Dermis blood vessel endothelial cell (primary cell): ENCODE measurements at places on chromosomes 4 and X. TPM values are rescaled to one million over a fixed set of nuclear protein-coding genes. Genes with fewer than 3 reads are reported as not detected.

DNA sequence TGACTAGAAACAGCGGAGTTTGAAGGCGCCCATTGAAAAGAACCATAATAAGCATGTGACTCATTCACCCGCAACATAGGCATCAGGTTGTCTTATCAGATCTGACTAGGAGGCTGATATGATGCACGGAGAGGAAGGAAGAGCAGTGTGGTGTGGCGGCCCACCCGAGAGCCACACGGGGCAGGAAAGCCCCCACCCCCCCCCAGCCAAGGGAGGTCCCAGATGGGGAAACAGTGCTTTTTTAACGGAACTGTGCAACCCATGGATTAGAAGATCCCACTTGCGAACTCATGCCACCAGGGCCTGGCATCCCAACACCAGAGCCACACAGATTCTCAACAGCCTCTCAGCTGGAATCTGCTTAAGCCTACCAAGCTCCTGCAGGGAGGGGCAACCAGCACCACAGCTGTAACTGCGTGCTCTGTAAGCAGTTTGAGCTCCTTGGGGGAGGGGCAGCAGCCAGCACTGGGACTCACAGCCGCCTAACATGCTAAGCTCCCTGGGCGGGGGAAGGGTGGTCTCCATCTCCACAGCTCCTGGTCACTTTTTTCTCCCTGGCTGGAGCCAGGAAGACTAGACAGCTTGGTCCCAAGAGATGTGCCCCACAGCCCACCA, 466.2 kb downstream of the PDGFC start:
- no peak for DNase-seq

DNA sequence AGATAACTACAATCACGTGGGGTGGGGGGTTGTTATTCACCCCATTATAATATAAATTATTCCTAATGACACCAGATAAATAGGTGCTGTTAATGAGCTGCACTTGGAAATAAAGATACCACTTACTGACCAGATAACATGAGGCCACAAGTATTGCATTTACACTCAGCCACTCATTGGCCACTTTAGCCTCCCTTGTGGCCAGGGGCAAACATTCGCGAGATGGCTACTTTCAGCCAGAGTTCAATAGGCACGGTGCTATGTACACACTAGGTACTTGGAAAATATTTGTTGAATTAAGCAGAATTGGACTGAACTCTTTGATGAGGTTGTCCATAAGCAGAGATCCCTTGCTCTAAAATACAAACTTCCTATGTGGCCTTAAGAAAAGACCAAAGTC, 713.7 kb upstream of the TENM3 start:
- DNase-seq, result no peak

- no peak for DNase-seq
Observed at GRCh38 chrX:151938172-151938571, 25.5 kb downstream of the MAGEA4 start.

DNA sequence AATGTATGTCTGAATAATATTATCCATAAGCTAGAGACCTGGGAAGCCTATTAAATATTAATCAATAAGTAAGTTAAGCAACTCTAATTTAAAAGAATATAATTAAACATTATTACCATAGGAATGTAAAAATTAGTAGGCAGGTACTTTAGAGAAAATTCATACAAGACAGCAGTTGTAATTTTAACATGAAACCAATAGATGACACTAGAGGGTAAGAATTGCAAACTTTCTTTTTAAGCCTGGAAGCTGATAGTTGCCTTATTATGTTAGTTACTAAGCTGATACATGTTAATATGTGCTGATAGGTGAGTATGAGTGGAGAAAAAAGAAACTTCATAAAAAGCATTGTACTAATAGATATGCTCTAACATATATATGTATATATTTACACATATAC, 1157.4 kb downstream of the FAM133A start:
- DNase-seq, result no peak

Gene LUZP4
- not detected in 2 replicates for total RNA-seq

GRCh38 chr4:37982736-37983135, 22.5 kb downstream of the PTTG2 start:
- DNase-seq, result no peak

DNA sequence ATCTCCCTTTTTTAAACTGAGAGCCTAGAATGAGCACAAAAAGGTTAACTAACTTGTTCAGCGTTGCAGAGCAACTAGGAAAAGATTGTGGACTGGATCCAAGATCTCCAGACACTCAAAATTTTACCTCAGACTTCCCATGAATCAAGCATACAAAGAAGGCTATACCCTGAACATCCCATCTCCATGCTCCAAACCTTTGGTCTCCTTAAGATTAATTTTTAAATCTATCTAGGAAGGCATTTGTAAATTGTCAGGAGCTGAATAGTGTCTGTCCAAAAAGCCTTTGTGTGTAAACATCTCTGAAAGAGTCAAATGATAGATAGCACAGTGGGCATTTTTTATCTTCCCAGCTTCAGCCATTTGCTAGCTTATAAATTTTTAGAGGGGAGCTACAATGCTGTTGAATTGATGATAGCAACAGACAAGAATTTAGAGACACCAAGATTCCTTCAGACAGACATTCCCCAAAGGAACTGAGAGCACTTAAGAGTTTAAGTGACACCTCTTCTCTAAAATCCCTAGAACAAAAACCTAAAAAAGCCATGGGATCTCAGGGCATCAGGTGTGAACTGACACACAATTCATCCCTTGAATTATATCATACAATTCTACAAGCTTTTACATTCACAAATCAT, 480.8 kb upstream of the FAM241A start:
- no peak for DNase-seq

DNA sequence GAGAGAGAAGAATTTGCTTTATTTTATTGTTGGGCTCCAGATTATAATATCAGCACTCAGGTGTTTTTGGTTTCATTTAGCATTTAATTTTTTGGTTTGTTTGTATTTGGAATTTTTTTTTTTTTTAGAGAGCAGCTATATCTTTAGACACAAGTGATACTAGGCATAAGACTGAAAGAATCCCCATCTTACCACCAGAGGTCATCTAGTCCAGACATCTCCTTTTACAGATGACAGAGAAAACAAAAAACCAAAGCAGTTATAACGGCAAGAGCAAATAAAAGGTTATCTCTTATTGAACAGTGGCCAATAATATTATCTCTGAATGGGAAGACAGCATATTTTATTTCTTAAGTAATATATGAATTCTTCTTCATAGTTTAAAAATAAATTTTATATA, 22.8 kb downstream of the USP38 start:
- peak; percentile 46 for DNase-seq

DNA sequence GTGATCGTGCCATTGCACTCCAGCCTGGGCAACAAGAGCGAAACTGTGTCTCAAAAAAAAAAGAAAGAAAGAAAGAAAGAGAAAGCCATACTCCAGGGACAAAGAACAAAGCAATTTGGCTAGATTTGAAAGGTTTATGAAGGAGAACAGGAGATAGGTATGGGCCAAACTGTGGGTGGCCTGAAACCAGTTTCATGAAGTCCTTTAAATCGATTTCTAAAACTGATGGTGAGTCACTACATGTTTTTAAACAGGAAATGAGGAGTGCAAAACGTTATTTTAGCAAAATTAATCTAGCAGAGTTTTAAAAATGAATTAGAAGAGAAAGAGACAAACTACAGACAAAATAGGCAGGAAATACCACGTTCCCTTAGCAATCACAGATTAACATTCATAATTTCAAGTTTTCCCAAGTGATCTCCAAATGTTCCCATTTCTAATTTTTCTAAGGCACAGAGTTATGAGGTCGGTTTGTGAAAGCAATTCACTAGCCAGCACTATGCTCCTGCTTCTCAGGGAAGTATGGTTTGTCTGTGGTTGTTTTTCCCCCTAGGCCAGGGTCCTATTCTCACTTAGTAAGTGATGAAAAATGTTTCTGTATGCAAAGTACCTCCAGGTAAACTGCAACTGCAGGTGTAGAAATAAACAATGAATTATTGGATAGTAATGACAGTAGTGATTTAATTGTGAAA, 190.6 kb downstream of the PPP3CA start:
- no peak for DNase-seq

DNA sequence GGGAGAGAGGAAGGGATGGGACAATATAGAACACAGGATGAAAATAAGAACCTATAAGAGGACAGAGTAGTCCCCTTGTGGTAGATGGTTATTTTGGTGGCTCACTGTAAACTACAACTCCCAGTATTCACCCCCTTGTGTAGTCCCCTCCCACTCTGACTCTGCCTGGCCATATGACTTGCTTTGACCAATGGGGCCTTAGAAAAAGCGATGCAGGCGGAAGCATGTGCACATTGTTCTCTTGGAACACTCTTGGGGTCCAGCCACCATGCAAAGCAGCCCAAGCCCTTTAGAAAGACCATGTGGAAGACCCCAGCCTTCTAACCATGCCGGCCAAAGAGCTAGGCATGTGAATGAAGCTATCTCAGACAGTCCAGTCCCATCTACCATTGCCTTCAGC, 415.0 kb downstream of the BCOR start:
- no peak for DNase-seq

Gene ATP1B4
- not detected in 2 replicates for total RNA-seq

Gene DGAT2L6
- not detected in 2 replicates for total RNA-seq

DNA sequence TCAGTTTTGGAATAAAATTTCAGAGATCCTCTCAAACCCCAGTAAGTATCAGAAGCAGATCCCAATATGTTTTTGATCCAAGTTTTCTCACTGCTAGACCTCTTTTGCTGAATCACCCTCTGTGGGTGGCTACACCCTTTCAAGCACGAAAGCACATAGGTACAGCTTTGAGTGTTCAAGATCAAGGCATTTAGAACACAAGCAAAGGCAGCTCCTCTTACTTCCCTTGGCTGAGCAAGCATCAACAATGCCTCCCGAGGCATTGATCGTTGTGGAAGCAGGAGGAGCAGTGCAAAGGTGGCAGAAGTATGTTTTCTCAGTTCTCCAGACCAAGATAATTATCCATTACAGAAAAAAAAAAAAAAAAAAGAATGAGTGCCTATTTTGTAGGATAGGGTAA, 72.0 kb upstream of the TSPAN7 start:
- DNase-seq, result no peak

DNA sequence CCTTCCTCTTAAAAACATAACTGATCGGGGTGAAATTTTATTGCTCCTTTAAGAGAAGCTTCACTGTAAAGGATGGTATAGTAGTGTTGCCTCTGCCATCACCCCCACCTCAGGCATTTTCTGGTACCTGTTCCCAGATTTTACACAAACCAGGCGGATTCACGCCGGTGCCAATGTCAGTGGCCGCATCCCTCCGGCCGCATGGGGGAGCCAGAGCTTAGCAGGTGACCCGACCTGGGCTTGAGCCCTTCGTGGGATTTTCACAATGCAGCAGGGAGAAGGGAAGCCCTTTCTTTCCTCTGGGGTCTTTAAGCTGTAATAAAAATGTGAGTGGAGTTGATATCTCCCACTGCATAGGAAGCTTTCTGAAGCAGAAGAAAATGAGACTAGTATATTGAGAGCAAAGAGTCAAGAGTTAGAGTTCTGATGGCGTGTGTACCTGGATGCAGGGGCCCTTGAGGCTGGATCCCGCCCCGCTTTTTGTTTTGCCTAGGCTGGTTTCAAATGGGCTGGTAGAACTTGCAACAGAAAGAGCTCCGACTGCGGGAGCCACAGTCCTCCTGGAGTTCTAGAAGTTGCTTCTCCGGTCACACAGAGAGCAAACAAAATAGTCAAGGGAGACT, 59.4 kb downstream of the POLR2B start:
- DNase-seq, result peak; percentile 79

GRCh38 chrX:144715337-144715736, 532.0 kb upstream of the SPANXN1 start:
- DNase-seq, result no peak

Gene HTR2C
- total RNA-seq, result not detected in 2 replicates

- peak; percentile 72 for DNase-seq
Observed at GRCh38 chrX:70030301-70030767, 19.4 kb downstream of the AWAT2 start.

Gene SYAP1
- 26.8 and 30.1 TPM in 2 replicates for total RNA-seq

- peak; percentile 70 for DNase-seq
Observed at GRCh38 chrX:23792861-23793553, 10.0 kb downstream of the SAT1 start.

DNA sequence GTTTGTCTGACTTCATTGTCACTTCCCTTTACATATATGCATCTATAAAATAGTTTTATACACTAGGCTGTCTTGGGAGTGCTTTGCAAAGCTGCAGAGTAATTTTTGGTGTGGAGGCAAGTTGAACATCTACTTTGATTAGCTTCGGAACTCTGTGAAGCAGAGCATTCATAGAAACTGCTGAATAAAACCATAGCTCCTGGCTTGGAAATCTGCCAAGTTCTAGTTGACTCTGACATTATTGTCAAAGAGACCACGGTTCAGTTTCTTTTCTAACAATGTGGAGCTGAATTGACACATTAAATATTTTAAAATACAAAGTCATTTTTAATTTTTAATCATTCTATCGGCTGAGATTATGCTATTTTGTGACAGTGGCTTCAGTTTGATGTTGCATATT, 335.0 kb downstream of the BMPR1B start:
- peak; percentile 23 for DNase-seq

DNA sequence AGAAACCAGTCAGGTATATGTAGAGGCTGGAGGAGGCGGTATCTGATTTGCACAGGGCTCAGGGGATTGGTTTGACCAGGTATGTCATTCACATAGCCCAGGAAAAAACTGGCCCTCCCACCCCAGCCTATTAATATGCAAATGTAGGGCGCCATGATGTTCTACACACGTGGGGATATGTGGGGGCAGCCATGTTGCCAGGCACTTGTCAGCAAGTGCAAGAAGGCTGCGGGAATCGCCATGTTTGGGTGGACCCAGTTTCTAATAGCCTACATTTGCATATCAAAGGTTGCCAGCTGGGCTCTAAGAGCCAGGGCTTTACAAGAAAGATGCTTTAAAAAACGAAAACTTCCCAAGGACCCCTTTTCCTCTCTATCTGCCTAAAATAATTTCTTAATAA, 335.1 kb downstream of the SMARCA1 start:
- no peak for DNase-seq

- DNase-seq, result peak; percentile 26
Observed at GRCh38 chr4:113759696-113760093, 1.8 kb downstream of the CAMK2D start.

GRCh38 chr4:90124276-90124675, 2.9 kb upstream of the CCSER1 start:
- DNase-seq, result no peak
